ENCODE measurements at places on chromosomes 7 and 10.

- DNase-seq = no peak
These were observed 68.3 kb downstream of the PRKAG2 start for GRCh38 chr7:151808400-151809145.

GRCh38 chr7:138690495-138690894 lies 10.7 kb downstream of the SVOPL start:
- DNase-seq = no peak

DNA sequence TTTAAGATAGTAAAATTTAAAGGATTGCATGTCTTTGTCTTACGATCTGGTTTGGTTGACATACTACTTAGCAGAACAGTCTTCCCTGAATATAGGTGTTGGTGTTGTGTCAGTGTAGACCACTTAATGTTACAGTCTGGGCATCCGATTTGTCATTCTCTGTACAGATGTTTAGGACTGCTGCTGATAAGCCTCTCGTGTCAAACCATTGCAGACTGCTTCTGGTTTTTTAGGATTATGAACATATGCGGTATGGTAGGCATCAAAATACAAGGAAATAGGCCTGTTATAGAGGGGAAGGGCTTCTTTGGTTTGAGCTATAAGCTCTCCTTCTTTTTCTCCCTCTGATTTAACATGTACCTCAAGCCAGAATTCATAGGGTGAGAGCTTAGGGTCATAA lies 7.4 kb downstream of the CYP3A43 start:
- DNase-seq = no peak

DNA sequence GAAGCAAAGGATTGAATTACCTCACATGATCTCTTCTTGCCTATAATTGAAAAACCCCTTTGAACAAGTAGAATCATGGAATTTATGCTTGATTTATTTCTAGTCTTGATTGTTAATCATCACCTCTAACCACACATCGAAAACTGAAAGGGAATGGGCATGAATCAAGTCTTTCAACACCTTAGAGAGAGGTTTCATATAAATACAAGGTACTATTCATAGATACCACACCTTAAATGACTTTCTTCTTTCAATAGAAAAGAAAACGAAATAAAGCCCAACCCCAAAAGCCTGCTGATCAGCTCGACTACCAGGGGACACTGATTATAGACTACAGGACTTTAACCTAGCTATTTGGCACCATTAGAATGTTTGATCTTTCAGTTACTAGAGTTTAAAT lies 128.6 kb upstream of the PTPRZ1 start:
- DNase-seq = no peak

- peak; percentile 65 for DNase-seq
These were observed 20.3 kb upstream of the HECTD2 start for GRCh38 chr10:91389636-91390512.

DNA sequence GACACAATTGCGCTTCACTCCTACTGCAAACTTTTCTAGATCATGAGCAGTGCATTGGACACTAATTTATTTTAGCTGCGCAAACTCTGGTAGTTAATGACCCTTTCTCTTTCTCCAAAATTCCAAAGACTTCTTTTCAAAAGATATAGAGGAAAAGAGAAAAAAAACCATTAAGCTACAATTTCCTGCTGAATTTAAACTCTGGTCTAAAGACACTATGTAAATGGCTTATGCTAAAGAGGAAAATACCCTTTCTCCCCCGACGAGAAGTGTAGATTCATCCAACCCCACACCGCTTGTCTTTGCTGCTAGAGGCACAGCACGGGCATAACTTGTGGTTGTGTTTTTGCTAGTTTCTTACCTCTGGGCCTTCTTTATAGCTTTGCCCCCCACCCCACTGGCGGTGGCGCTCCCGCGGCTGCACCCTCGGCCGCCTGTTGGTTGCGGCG lies 84.1 kb downstream of the SNX10 start:
- DNase-seq = no peak

DNA sequence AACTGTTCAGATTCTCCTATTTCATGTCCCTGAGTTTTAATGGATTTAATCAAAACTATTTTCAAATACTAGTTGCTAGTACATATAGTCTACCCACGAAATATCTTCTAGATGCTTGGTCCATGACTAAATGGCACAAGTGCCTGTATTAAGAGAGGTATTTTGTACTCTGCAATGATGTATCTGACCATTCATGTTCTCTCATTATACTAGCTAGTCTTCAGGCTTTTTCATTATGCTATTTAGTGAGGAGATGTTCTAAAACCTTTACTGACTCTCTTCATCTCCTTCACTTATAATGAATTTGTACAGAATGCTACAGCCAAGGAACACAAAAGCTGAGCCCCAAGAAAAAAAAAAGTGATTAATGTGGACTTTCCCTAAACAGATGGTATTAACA lies 222.5 kb downstream of the AHR start:
- DNase-seq = no peak

GRCh38 chr7:127782654-127783559 lies 130.9 kb downstream of the SND1 start:
- DNase-seq = no peak

DNA sequence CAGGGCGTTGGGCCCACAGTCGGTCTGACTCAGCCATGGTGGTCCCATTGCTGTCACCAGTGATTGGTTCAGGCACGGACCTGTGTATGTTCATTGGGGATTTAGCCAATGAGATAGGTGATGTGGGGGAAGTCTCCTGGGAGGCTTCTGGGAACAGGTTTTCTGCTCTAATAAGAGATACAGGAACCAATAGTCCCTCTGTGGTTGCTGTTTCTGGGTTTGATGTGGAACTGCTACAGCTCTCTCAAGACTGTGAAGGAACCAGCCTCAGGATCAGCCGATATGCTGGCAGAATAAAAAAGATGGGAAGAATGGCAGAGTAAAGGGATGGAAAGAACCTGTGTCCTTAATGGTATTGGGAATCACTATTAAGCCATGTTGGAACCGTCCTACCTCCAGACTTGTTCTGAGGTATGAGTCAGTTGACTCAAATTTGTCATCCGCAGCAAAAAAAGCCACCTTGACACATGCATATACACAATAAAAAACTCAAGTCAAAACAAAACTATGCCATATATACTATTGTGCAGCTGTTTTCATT lies 70.6 kb downstream of the MCMBP start:
- no peak for DNase-seq

DNA sequence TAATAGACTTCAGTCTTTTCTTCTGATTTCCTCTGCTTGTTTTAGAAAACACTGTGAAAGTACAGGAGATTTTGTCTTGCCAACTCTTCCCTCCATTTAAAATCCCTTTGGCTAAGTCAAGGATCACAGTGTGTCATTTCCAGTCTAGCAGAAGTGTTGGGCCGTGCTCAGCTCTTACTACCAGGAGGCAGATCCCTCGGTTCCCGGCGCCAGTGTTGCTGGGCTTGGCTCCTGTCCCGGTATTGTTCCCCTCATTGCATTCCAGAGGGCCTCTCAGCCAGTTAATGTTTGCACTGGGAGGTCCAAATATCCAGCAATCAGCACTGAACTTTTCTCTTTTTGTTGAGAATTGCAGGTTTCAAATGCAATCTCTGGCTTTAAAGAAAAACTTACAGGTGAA lies 612.1 kb upstream of the MGMT start:
- DNase-seq = no peak

GRCh38 chr10:129568583-129569344 lies 101.7 kb downstream of the MGMT start:
- DNase-seq = no peak

GRCh38 chr7:34844936-34845665 lies 187.1 kb downstream of the NPSR1 start:
- DNase-seq = no peak

GRCh38 chr10:19654576-19654975 lies 161.7 kb upstream of the PLXDC2 start:
- DNase-seq = no peak

GRCh38 chr7:98935811-98936210 lies 57.5 kb downstream of the TRRAP start:
- DNase-seq = no peak

DNA sequence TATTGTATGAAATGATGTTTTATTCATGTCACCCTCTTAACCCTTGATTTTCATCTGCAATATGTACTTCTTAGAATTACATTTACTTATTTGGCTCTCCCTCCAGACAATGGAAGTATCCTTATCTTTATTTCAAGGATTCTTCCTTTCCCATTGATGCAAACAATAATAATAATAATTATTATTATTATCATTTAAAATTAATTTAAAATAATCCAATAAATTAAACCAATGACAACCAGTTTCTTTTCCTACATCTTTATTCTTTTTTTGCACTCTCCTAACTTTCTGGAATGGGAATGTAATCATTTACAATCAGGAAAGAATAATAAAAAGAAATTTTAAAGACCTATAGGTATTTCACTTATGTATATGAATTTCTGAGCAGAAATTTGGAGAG lies 504.4 kb downstream of the INHBA start:
- DNase-seq = no peak

GRCh38 chr10:112723876-112724275 lies 226.2 kb upstream of the TCF7L2 start:
- DNase-seq = no peak

- no peak for DNase-seq
These were observed 68.1 kb upstream of the FOXK1 start for GRCh38 chr7:4613846-4614548.

GRCh38 chr7:17234398-17235031 lies 63.9 kb upstream of the AHR start:
- peak; percentile 88 for DNase-seq

- DNase-seq = peak; percentile 19
These were observed 14.3 kb downstream of the TES start for GRCh38 chr7:116224492-116225098.

DNA sequence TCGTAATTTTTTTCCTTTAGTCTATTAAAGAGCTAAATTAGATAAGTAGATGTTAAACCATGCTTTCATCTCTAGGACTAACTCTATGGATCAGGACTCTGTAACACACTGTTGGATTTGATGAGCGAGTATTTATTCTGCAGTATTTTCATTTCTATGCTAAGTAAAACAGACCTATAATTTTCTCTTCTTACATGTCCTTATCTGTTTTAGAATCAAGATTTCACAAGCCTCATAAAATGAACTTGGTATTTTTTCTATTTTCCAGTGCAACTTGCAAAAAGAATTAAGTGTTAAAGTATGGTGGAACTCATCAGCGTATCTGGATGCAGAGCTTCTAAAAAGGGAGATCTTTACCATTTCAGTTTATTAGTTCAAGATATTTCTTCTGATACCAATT lies 2.4 kb downstream of the CACUL1 start:
- no peak for DNase-seq

DNA sequence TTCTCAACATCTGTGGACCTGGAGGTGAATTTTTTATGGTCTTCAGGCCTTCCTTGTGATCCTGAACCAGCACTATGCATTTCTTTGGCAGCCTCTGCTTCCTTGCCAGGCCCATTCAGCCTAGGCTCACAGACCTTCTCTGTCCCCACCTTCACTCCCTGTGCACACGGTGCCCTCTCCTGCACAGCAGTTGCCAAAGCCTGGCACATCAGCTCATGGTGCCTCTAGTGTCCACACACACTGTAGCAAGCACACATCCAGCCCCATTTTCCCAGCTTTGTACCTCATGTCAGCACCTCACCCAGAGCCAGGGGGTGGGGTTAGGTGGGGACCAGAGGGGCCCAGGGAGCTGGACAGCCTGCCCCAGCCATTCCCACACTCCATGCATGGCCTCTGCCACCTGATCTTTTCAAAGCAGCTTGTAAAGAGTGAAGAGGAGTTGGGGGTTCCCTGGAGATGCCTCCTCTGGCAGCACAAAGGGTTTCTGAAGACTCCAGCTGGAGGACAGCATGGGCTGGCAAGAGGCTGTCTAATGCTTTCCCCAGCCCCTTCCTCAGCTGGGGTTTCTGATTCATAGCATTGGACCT lies 57.9 kb upstream of the TMEM72 start:
- no peak for DNase-seq

GRCh38 chr7:134831862-134832261 lies 52.4 kb downstream of the CALD1 start:
- DNase-seq = no peak

GRCh38 chr7:117775801-117776200 lies 97.4 kb downstream of the CTTNBP2 start:
- DNase-seq = no peak

GRCh38 chr10:65754112-65754511 lies 1171.7 kb upstream of the LRRTM3 start:
- no peak for DNase-seq

DNA sequence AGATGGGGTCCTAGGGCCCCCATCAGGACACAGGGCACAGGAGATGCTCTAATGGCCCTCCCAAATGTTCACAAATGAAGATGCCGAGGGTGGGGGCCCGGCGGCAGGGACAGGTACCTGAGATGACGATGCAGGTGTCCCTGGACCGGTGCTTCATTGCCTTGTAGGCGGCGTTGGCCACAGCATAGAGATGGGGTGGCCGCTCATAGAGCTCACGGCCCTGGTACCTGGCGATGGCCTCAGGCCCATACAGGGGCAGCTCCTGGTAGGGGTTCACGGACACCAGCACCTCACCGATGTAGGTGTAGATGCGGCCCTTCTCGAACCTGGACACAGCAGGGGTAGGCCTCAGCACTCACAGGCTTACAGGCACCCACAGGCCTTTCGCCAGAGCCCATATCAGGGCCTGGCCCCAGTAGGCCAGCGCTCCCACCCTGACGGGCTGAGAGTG lies 2.0 kb downstream of the MYO1G start:
- DNase-seq = no peak

DNA sequence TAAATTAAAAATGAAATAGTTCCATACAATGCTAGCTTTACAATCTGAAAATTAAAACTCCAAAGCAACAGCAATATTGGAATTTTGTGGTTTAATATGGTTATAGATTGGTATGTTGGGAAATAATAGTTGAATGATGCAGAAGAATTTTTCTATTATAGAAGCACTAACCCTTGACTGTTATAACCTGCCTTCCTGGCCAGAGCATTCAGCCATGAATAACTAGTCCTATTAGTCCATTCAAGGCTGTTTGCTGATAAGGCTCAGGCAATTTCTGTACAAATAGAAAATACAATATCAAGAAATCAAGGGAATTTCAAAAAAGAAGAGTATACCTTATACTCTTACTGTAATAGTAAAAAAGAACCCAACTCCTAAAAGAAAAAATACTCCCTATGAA lies 101.6 kb upstream of the SP4 start:
- DNase-seq = no peak

GRCh38 chr7:74379938-74380337 lies 73.8 kb upstream of the GTF2IRD1 start:
- DNase-seq = no peak

GRCh38 chr10:115998301-115998700 lies 274.7 kb downstream of the GFRA1 start:
- DNase-seq = no peak

- no peak for DNase-seq
These were observed 95.6 kb downstream of the SNX13 start for GRCh38 chr7:17844514-17845196.

DNA sequence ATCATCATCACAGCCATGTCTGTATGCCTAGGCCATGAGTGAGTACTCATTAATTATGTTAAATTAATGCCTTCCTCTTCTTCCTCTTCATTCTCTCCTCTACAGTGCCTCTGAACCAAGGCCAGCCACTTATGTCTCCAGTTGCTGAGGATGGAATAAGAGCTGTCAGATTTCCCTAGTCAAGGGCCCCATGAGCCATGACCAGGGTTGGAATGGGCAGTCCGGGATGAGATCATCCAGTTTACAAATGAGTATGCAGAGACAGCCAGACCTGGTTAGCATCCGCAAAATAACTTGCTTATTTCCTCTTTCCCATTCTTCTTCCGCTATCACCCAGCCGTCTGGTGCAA lies 342.7 kb downstream of the GRID1 start:
- DNase-seq = no peak

GRCh38 chr7:1108264-1108920 lies 20.5 kb downstream of the GPER1 start:
- DNase-seq = no peak

GRCh38 chr10:130215931-130216231 lies 79.7 kb downstream of the GLRX3 start:
- no peak for DNase-seq

GRCh38 chr10:131166486-131166885 lies 145.0 kb downstream of the TCERG1L start:
- no peak for DNase-seq

Measured in central memory CD4-positive, alpha-beta T cell (primary cell).